Activated CD4-positive, alpha-beta T cell treated with anti-CD3 and anti-CD28 coated beads for 4 hours (primary cell): ENCODE measurements at places on chromosomes 11 and 22.

DNA sequence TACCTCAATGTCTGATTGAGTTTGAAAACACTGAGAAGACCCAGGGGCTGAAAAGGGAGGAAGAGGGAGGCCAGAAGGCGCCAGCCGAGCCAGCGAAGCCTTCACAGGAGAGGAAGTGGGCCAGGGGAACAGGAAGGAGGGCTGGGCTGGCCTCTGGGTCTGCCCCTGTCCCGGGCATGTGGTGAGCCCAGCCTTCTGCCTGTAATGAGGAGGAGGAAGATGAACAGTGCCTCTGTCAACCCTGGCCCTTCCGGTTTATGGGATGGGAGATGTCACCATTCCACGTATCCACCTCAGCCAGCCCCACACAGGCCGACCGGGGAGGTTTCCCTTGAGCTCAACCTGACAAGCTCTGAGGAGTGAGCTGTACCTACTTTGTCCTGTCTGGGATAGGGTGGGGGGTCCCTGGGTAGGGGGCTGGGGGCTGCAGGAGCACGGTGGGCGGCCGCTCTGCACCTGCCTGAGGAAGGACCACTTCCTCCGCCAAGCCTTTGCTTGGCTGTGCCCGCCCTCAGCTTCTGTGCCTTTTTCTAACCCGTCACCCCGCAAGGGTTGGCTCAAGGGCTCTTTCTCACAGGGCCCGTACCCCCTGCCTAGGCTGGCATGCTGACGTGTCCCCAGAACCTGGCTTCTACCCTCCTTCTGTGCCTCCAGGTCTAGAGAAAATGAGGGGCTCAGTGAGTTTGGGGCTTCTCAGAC lies 2.0 kb downstream of the PARVG start:
- peak; percentile 22 for DNase-seq

DNA sequence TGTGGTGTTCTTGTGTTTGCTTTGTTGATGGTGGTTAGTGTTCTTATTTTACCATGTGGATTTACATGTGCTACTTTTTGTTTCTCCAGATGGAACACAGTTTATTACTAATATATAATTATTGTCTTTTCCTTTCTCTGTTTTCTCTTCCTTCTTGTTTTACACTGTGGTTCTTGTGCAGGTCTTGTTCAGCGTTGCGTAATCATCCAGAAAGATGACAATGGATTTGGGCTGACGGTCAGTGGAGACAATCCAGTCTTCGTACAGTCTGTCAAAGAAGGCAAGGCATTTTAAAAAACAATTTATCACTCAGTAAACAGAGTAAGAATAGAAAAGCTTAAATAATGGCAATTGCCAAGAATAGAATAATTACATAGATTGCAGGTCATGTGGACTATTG lies 84.4 kb downstream of the ARHGEF12 start:
- no peak for DNase-seq

GRCh38 chr11:134363592-134363991 lies 31.8 kb downstream of the GLB1L2 start:
- no peak for DNase-seq

GRCh38 chr22:23072077-23072910 lies 2.0 kb downstream of the GNAZ start:
- DNase-seq, result no peak

- no peak for DNase-seq
These were observed 6.4 kb upstream of the MFRP start for GRCh38 chr11:119352857-119353260.

DNA sequence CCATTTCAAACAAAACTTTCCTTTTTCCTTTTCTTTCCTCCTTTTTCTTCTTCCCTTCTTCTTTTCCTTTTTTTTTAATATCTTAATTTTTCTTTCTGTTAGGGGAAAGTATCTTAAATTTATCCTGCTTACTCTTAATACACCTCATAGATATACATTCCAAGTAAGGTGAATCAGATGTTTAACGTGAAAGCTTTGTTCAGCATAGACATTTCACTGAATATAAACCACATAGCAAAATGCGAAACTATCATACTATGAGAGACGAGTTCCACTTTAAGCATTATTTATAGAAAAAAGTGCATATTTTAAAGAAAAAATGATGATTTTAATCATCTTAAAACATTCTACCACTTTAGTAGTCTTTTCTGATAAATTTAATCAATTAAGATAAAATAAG lies 137.8 kb upstream of the MTMR2 start:
- DNase-seq, result no peak

DNA sequence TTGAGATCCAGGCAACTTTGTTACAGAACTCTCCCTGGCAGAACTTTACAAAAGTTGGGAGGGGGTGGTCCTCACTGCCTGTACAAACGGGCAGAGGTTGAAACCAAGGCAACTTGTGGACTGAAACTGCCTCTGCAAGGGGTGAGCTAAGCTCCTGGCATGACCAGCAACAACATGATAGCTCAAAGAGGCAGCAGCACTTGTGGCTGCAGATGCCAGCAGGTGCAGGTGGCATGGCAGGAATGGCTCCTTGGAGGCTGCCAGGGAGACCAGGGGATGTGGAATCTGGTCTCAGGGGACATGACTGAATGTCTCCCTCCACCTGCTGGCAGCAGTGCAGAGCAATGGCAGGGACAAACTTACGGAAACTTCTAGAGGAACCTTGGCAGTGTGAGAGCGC lies 38.8 kb upstream of the PHF21A start:
- DNase-seq, result no peak

GRCh38 chr11:93740730-93741093 lies 583 bp downstream of the TAF1D start:
- DNase-seq, result peak; percentile 69

GRCh38 chr22:29702000-29702930 lies 17.5 kb upstream of the CABP7 start:
- no peak for DNase-seq

DNA sequence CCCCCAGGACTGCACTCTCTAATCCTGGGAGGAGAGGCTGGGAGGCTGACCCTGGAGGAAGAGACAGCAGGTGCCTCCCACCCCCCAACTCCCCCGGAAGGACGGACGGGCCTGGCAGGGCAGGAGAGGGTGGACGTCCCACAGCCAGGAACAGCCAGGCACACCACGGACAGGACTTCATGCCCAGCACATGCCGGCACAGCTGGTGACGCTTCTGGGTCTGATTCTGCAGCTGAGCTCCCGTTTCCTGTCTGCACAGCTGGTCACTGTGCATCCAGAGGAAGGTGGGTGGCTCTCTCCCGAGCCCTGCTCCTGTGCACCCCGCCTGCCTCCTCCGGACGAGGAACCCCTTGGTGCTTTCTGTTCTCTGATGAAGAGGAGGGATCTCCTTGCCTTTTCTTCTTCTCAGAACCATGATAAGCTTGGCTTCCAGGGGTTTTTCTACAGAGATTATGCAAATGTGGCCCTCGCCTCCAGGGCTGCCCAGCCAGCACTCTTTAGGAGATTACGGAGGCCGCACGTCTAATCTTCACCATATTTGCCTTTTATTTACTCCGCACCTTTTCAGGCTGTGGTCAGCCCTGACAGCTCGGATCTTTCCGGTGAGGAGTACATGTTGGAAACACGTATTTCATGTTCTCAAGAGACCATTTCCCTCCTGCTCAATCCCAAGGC lies 1295.8 kb downstream of the BRD1 start:
- DNase-seq, result no peak
